ENCODE measurements at places on chromosomes 5 and 9.

DNA sequence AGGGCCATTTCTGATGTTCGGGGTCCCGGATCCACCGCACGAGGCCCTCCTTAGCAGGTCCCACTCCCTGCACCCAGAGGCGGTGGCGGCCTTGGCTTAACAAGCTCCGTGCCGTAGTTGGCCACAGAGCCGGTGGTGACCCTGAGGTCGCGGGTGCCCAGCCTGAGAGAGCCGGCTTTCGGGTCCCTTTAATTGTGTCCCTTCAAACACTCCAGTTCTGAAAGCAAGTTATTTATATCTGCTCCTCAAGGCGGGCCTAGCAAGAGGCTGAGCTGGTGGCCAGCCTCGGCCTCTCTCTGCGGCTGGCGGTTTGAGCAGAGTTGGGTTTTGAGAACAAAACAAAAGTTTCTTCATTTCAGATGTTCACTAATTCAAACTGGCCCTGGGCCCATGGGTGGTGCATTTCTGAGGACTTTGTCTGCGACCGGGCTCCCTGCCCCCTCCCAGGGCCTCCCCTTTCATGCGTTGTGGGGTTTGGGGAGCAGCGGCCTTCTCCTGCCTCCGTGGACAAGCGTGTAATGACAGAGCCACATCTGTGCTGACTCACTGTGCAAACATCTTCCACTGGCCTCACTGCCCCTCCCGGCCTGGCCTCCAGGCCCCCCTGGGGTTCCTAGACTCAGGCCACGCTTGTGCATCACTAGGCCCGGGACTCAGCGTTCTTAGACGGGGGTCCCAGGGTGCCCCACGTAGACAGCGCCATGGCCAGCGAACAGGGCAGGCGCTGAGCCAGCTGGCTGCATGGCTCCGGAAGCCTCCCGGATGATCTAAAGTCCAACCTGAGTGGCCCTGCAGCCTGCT lies 49.4 kb upstream of the COL5A1 start:
- DNase-seq: no peak

- DNase-seq: no peak
Observed at GRCh38 chr9:35374910-35375309, 115.0 kb upstream of the RUSC2 start.

DNA sequence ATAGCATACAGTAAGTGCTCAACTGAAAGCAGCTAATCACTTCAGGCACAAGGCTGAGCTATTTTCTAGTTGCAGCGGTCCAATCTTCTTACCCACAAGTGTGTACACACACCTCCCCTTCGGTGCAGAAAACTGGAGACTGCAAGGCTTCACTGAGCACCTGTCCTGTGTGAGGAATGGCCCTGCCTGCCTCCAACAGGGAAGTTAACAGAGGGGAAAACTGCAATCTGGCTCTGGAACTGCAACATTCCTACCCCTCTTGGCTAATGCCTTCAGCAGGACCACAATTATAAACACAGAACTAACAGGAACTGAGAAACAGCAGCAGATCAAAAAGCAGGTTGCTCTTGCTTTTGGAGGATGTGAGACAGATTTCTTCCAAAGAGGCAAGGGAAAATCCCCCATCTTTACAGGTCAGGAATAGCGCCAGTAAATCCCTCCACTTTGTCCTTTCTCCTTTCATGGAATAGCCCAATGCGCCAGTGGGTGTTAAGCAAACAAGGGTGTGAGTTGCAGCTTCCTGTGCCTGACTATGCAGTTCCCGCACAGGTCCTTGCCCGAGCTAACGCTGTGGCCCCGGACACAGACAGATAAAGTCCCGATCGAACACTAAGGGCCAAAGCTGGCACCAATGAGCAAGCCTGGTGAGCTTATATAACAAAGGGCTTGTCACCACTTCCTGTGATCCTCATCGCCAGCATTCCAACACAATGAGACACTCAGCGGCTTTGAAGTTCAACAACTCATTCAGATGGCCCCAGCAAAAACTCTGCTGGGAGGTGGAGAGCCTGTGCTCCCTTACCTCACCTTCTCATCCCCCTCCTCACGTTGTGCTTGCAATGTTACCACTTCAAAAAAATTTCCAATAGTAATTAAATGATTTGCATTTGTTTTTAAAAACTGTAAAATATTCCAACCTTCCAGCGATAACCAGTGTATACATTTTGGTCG lies 21.5 kb downstream of the SHB start:
- DNase-seq: no peak

DNA sequence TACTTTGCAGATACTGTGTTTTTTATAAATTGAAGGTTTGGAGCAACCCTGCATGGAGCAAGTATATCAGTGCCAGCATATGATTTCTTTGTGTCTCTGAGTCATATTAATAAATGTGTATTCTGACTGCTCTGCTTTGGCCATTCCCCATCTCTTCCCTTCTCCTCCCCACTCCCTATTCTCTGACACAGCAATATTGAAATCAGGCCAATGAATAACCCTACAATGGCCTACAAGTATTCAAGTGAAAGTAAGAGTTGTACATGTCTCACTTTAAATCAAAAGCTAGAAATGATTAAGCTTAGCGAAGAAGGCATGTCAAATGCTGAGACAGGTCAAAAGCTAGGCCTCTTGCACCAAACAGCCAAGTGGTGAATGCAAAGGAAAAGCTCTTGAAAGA lies 82.2 kb upstream of the TLX3 start:
- no peak for DNase-seq

DNA sequence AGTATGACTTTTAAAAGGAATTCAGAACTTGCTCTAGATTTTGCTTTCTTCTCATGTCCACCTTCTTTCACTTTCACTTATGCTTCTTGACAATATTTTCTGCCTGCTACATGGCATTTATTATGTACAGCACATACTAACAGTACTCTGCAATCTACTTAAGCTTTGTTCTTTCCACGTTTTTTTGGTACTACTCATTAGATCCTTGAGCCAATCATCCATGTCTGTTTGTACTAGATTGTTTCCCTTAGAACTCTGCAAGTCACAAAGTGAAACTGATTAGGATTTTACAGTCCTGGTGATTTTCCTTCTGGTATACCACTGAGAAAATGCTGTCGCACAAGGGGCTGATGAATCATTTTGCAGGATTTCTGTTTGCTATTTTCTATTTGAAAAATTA lies 78.3 kb downstream of the PARP8 start:
- no peak for DNase-seq

GRCh38 chr5:88666761-88667495 lies 216.1 kb downstream of the MEF2C start:
- no peak for DNase-seq

DNA sequence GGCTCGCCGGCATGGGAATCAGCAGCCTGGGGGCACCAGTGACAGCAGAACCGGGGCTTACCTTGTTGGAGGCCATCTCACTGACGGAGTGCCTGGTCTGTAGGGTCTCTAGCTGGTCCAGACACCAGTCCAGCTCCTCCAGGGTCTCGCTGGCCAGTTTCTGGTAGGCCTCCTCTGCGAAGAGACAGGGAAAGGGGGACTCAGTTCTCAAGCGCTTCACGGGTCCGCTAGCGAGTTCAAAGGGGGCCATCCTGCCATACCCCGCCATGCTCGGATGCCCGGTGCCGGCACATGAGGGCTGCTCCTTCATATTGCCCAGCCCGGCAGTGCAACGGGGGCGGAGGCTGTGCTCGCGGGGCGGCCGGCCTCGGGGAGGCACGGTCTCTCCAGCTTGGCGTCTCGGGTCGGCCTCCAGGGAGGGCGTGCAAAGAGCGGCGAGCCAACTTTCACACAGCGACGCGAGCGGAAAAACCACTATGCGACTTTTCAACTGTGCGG lies 456.0 kb downstream of the RAB3C start:
- no peak for DNase-seq

GRCh38 chr5:133274597-133274935 lies 222.8 kb downstream of the HSPA4 start:
- DNase-seq: no peak

GRCh38 chr9:15180124-15180523 lies 126.9 kb downstream of the TTC39B start:
- no peak for DNase-seq

DNA sequence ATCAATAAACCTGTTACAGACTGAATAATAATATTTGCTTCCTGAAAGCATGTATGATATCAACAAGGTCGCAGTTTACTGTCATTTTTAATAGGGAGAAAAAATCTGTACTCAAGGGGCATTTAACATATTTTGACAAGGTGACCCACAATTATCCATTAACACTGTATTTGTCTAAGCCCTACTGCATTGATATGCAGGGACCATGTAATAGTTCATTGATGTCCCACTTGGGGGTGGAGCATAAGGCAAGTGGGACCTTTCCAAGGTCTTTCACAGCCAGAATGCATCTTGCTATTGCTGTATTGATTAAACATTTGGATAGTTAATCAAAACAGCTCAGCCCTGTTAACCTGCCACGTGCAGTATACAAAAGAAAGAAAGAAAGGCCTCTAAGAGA lies 502.0 kb downstream of the NR2F1-AS1 start:
- no peak for DNase-seq

DNA sequence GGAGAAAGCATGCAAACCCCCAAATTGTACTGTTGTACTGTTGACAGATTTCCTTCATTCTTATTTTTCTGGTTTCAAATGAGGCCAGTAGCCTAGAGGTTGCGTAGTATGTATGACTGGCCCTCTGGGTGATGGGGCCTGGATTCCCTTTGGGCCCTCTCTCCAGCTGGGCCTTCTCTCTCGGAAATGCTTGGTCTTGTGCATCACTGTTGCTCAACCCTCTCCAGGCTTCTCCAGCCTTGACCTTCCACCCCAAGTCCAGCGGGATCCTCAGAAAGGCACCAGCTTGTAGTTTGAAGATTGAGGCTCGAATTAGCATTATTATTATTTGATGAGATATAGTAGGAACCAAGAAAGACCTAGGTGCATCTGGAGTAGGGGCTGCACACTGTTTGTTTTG lies 87.0 kb downstream of the ANGPTL2 start:
- DNase-seq: no peak

DNA sequence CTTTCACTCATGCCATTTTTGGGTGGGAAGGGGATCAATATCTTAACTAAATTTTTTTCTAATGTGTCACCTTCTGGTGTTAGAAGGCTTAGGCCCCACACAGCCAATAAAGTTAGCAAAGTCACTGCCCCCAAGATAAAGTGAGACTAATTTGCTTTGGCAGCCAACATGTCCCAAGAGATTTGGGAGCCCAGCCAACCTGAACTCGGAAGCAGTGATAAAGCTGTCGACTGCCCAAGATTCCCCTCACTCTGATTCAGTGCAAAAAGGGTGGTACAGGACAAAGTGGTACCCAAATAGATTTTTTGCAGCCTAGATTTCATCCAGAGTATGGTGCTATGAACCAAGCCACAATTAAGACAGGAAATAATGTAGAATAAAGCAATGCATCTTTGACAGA lies 572.5 kb upstream of the ARRDC3 start:
- DNase-seq: no peak

- DNase-seq: no peak
Observed at GRCh38 chr5:107418902-107419301, 251.8 kb downstream of the EFNA5 start.

GRCh38 chr9:21710548-21711191 lies 91.8 kb upstream of the MTAP start:
- DNase-seq: no peak

DNA sequence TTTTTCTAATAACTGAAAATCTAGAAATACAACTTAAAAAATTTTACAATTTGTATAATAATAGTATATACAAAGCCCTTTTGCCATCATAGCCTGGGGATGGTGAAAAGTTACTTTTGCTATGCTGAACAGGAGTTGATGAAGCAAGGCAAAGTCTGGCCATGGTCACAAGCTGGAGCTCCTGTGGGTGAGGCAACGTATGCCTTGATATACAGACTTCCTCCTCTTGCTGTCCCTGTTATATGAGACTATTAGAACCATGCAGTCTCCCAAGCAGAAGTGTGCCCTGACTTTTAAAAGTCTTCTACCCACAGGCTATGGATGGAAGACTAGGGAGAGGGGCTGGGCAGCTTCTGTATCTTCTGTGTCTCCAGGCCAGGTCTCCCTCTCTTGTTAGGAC lies 15.7 kb downstream of the FAM151B start:
- DNase-seq: no peak

- DNase-seq: no peak
Observed at GRCh38 chr5:43773478-43773844, 170.5 kb downstream of the NNT start.

GRCh38 chr5:165574100-165574499 lies 2068.7 kb downstream of the MAT2B start:
- DNase-seq: no peak

GRCh38 chr5:65815161-65815560 lies 93.2 kb downstream of the NLN start:
- no peak for DNase-seq

GRCh38 chr5:65818592-65818991 lies 96.6 kb downstream of the NLN start:
- no peak for DNase-seq

DNA sequence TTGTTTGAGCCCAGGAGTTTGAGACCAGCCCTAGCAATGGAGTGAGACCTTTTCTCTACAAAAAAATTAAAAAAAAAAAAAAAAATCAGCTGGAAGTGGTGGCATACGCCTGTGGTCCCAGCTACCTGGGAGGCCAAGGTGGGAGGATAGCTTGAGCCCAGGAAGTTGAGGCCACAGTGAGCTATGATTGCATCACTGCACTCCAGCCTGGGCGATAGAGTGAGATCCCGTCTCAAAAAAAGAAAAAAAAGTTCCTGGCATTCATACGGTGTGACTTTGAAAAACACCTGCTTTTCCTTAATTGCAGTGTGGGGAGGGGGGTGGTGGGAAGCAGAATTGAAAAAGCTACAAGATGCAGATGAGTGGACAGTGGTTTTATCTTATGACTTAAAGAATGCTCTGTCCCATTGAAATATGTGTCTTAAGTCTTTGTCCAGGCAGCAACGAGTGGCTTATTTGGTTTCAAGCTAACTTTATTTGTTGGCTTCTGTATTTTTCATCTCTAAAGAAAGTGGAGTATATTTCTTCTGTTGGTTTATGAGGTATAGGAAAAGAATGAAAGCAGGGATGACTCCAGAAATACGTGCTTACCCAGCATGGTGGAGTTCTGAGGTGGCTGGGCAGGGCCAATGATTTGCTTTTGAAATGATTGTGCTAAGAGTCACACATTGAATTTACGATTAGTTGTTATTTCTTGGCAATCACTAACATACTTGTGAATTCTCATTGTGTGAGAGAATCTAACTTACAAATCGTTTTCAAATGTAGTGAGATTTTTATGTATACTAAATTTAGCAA lies 27.8 kb downstream of the ROPN1L start:
- no peak for DNase-seq

GRCh38 chr5:73460133-73460532 lies 11.6 kb upstream of the FOXD1 start:
- DNase-seq: no peak

GRCh38 chr5:119353686-119354366 lies 2.0 kb upstream of the TNFAIP8 start:
- DNase-seq: no peak

- DNase-seq: no peak
Observed at GRCh38 chr5:137891849-137892248, 2.6 kb downstream of the PKD2L2 start.

GRCh38 chr9:20692554-20692953 lies 8.5 kb downstream of the FOCAD start:
- no peak for DNase-seq

Measured in stimulated activated CD4-positive, alpha-beta T cell treated with anti-CD3 and anti-CD28 coated beads, Interleukin-4, amount 100 ng/mL, for 48 hours (primary cell).